ENCODE measurements at places on chromosomes 3 and 15.

DNA sequence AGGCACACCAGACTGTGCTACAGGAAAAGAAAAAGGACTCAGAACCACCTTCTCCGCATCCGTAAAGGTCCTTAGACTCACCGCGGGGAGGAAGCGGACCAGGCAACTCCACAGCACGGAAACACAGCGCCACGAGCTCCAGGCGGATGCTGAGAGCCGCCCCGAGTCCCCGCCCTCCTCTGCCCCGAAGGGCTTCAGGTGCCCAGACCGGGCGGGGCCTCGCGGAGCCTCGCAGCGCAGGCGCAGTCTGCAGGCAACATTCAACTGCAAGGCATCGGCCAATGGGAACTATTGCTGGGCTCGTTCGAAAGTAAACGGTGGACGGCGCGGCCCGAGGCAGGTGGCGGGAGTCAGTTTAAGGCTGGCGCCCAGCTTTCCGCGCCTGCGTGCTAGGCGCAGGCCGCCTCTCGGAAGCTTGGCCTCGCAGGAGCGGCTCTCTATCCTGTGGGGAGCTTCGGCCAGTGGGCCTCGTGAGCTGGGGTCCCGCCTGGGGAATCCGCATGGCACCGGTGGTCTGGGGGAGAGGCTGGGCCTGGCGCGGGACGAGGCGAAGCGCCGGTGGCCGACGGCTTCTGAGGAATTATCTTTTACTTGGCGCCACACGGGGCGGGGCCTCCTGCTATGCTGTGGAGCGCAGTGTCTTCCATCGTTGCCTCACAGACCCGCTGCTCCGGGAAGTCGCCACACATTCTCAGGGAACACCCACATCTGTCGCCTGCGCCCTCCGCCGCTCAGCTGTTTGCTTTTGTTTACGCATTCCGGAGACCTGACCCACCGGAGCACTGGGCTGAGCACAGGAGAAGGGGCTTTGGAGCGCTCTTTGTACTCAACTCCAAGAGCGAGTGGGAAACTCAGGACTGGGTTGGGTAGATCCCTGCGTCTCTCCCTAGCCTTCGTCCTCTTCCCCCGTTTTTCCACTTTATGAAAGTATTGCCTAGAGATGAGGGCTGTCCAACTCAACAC, at the start of gene TRIM59:
Gene TRIM59, minus strand, starts transcription at position 151 of the 963 bp plus-strand sequence. CDS start 10,603 bp downstream, outside the sequence.
- DNase-seq: peak; percentile 74

- DNase-seq: peak; percentile 42
Observed at GRCh38 chr3:127037971-127038446, 55.1 kb downstream of the PLXNA1 start.

DNA sequence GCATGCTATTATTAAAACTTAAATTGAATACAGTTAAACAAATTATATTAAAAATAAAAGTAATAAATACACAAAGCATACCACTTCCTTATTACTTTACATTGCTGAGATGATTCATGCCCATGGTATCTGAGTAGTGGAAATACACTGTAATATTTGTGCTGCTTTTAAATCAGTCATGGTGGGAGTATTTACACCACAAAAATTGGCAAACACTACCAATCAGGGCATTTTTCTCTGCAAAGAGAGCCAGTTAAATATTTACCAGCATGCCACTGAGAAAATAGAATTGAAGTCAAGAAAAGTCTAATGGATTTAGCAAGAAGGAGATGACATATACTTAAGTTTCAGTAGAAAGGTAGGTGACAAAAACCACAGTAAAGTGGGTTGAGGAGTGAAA, 19.6 kb downstream of the PPARG start:
- no peak for DNase-seq

DNA sequence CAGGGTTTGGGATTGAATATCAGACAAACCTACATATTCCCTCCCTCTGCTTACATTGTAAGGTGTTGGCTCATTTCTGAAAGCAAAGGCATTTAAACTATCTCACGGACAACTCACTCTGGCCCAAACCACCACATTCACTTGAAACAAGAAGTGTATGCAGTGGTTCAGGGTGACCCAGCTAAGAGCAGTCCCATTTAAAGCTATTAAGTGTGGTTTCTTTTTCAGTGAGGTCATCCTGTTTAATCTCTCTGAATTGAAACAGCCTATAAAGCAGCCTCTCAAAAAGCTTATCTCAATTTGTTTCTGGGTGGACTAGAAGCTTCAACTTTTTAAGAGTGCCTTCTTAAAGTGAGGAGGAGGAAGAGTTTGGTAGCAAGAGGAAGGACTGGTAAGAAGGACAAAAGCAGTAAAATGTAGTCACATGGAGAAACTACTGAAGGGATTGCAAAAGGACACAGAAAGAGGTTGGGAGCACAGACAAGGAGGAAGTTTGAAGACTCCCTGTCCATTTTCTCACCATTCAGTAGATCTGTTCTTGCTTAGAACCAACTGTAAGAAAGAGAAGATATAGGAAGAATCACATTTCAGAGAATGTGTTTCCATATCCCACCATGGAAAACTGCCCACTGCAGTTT, 151.6 kb downstream of the TMCO5A start:
- DNase-seq: no peak

DNA sequence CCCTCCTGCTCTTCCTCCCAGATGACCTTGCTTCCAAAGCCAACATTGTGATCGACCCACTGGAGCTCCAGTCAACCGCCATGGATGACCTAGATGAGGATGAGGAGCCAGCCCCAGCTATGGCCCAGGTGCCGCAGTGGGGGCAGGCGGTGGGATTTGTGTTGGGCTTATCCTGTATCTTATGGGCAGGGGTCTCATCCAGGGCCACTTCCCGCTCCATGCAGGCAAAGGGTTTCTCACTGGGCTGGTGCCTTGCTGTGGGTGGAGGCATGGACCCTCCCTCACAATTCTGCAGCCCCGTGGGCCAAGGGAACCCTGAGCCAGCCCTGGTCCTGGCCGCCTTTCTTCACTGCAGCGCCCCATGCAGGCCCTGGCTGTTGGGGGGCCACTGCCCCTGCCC, 14.9 kb downstream of the AMIGO3 start:
- no peak for DNase-seq

DNA sequence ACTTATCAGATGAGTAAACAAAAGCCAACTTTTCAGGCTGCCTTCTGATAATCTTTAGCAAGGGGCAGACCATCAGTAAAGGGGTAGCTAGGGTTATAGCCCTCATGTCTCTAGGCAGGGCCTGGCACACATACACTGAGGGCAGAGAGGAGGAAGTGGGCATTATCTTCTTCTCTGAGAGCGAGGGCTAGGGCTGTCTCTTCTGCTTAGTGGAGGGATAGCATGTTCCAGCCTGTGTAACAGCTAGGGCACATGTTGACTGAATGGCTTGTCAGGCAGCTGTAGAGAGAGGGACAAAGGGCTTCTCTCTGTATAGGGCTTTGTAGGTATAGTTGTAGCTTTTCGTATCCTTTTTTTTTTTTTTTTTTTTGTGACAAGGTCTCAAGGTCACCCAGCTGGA, 17.8 kb downstream of the CRTC3 start:
- no peak for DNase-seq

DNA sequence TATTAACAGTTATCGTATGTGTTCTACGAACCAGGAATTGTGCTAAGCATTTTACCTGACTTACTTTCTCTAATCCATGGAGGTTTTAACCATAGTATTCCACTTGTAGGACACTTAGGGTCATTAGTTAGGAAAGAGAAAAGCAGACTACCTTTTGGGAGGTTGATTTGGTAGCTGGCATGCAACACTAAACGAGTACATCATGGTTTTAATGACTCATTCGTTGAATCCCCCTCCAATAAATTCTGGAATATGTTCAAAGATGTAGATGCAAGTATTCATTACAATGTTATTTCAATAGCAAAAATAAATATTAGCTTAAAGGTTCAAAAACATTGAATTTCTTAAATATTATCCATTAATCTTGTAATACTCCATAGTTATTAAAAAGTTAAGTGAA, 162.5 kb downstream of the FMN1 start:
- DNase-seq: no peak

DNA sequence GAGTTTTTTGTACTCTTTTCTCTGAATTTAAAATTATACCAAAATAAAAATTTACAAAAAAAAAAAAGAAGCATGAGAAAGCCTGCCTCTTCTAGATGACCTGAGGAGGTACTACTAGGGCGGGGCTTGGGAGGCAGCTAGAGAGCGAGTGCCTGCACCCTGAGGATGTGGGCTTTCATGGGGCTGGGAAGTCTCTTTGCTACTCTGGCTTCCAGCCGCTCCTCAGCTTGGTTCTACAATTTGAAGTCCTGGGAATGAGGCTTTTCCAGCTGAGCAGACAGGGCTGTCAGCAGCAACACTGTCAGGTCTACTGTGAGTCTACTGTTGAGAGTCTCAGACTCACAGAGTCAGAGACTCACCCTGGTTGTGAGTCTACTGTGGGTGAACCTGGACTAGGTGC, 8.2 kb upstream of the PSTPIP1 start:
- DNase-seq: no peak

GRCh38 chr15:76642671-76643070, 262.5 kb downstream of the SCAPER start:
- no peak for DNase-seq

GRCh38 chr3:104591776-104592175, 774.9 kb upstream of the ALCAM start:
- no peak for DNase-seq

DNA sequence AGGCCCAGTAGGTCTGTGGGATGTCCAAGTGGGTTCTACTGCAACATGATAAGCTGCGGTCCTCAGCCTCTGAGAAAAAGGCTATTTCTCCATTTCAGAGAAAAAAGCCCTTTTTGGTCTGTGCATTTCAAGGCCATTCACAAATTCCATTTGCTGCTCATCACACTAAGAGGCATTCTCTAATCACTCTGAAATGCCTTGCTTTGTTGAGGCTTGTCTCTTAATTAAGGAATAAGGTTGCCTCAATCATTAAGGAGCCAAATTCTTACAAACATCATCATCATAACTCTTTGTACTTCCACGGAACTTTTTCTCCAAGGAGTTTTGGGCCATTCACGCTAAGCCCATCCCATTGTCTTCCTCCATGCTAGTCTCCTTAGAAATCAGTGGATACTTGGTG, 74.4 kb downstream of the BOC start:
- DNase-seq: no peak

DNA sequence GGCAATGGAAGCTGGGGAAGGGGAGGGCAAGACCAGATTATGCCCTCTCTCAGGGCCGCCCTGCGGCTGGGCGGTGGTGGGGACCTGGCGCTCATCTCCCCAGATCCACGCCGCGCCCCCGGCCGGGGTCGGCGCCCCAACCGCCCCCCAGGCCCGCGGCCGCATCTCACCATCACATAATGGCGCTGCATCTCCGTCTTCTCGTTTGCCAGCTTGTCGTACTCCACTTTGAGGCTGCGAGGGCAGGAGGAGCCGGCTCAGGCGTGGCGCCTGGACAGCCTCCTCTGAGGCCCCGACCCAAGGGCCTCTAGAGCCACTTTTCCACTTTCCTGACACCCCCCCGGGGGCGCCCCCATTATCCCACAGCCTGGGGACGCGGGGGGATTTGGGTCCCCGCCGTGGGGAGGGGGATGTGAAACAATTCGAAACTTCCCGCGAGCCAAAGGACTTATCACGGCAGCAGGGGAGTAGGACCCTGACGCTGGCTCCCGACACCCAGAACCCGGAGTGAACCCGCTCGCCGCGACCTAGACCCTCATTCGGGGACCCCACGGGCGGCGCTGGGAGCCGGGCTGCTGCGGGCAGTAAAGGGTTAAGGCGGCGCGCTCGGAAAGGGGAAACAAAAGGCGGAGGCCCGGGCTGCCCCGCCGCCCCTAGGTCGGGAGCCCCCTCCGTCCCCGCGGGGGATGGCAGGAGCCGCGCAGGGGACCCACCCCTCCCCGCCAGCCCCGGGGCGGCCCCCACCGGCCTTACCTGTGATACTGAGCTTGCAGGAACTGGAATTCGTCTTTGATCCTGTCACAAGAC, 2.1 kb downstream of the TLE3 start:
- DNase-seq: peak; percentile 82

DNA sequence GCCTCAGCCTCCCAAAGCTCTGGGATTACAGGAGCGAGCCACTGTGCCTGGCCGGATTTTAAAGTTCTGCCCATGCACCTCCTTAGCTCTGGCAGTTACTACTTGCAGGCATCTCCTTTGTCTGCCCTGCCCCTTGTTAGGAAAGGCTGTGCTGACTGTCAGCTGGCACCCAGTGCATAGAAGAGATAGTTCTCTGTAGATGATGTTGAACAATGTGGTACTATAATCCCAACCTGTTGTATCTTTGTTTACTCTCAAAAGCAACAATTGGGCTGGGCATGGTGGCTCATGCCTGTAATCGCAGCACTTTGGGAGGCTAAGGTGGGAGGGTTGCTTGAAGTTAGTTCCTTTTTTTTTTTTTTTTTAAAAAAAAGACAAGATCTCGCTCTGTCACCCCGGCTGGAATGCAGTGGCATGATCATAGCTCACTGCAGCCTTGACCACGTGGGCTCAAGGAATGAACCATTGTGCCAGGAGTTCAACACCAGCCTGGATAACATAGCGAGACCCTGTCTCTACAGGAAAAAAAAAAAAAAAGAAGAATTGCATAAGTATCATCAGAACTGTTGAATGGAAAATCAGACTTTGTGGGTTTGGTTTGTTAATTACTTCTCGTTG, 30.6 kb downstream of the FLNB start:
- no peak for DNase-seq

DNA sequence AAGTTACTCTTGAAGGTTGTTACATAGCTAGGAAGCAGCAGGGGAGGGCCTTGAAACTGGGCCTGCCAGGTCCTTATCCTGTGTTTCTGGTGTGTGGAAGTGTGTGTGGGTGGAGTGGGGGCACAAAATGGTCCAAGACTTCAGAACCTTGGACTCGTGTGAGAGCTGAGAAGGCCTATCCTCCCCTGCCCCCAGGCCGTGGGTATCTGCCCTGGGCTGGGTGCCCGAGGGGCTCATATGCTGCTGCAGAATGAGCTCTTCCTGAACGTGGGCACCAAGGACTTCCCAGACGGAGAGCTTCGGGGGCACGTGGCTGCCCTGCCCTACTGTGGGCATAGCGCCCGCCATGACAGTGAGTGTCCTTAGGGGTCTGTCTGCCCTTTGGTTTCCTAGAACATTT, 4.5 kb downstream of the CHRD start:
- DNase-seq: no peak

- no peak for DNase-seq
Observed at GRCh38 chr3:17891139-17891856, 148.9 kb upstream of the TBC1D5 start.

- DNase-seq: no peak
Observed at GRCh38 chr15:59532770-59533379, 78.7 kb upstream of the GCNT3 start.

- DNase-seq: no peak
Observed at GRCh38 chr15:100759698-100760356, 119.8 kb upstream of the ALDH1A3 start.

- no peak for DNase-seq
Observed at GRCh38 chr3:172595664-172596393, 72.6 kb upstream of the TNFSF10 start.

- DNase-seq: no peak
Observed at GRCh38 chr3:97871186-97871585, 49.4 kb downstream of the CRYBG3 start.

DNA sequence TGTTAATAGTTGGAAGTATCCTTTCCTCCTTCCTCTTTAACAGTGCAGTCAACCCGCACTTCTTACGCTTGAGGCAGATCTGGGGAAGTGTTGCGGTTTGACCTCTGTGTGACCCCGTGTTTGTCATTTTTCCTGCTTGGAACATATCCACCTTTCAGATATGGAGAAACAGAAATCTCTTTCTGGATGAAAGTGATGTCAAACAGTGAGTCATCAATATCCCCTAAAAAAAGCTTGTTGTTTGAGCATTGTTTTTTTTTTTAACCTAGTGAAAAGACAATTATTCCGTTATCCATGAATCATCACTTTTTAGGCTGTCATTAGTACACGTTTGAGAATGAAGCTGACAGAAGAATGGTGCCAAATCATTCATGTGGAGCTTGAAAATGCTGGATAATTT, 293.7 kb downstream of the ARPP21 start:
- no peak for DNase-seq
